Lower leg skin (tissue), 4 donors: ENCODE measurements at places on chromosomes 13 and 19. TPM values are rescaled to one million over a fixed set of nuclear protein-coding genes. Genes with fewer than 3 reads are reported as not detected.

DNA sequence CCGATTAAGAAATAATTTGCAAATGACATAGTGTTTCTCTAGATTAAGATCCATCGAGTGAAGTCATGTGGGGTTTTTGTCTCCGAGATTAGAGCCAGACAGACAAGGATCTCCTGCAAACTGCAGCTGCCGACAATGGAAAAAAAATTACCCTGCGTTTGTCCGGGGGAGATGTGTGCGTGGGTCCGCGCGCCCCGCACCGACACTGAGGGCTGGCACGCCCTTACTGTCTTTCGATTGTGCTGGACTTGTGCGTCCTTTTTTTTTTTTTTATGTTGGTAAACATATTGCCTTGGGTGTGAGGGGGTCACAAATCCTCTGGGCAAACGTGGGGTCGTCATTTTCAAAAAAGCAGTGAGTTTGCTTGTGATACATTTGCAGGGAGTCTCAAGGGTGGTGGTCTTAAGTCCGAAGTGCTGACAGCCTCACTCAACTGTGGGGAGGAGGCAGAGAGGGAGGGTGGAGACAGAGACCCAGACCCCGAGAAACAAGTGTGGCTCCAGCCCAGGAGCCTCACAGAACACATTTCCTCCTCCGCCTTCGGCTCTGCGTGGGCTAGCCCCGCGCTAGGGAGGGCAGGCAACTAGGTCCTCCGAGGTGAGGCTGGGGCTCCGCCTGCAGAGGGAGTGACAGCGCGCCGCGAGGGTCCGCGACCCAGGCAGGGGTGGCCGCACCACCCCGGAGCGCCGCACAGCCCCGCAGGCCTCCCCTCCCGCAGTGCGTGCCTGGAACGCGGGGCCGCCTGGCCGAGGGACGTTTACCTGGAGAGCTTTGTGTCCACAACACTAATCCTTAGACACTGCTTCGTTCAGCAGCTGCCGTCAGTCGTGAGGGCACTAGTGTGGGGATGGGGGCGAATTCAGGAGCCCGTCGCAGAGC is 11.7 kb upstream of the SOX1 start:
- peak; percentile 70 for DNase-seq

The SERP2 gene
- not detected for total RNA-seq

The CYP4F8 gene
- 7.9 TPM for total RNA-seq

The GJA3 gene
- total RNA-seq: 0.04 TPM

GRCh38 chr19:42172261-42172660 is 40.0 kb upstream of the POU2F2 start:
- DNase-seq: no peak

The ZNF615 gene
- total RNA-seq: 10.6 TPM

DNA sequence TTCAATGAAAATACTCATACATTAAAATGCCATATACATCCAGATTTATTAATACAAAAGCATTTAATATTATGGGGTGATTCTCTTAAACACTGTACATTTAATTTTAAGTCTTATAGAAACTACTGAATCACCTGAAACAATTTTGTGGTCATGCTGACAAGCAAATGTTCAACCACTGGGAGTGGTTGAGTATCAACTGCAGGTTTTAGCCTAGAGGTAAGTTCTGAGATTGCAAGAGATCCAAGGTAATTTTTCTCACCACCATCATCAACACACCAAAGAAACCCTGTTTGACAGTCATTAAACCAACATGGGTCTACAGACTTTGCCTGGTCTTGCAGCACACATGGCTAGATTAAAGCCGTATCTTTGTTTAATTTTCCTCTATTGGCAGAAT is 196.3 kb downstream of the LHFPL6 start:
- no peak for DNase-seq

The GGN gene
- 1.9 TPM for total RNA-seq

DNA sequence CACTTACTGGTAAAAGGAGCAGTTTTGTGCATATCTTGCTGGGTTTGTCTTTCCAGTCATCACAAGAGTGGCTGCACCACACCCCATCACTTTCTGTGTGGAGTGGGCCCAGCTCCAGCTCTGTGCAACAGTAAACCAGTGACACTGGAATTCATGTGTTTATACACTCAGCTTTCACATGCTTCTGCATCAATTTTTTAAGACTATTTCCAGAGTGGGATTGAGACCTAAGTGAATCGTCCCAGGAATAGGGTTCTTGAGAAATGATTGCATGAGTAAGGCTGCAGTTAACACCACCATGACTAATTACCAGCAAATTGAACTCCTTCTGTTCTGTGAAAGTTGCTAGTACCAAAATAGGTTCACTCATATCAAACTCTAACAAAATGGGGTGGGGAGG is 5.3 kb upstream of the CFAP97D2 start:
- DNase-seq: no peak

The COL5A3 gene
- total RNA-seq: 31.9 TPM

The COX7A1 gene
- 6.5 TPM for total RNA-seq

- no peak for DNase-seq
These were observed 2.1 kb downstream of the FGF9 start for GRCh38 chr13:21672796-21673538.

GRCh38 chr13:63005625-63006024 is 1590.0 kb upstream of the PCDH20 start:
- DNase-seq: no peak

The ZNF66 gene
- 0.76 TPM for total RNA-seq

GRCh38 chr13:42367831-42368230 is 95.9 kb downstream of the AKAP11 start:
- DNase-seq: no peak

DNA sequence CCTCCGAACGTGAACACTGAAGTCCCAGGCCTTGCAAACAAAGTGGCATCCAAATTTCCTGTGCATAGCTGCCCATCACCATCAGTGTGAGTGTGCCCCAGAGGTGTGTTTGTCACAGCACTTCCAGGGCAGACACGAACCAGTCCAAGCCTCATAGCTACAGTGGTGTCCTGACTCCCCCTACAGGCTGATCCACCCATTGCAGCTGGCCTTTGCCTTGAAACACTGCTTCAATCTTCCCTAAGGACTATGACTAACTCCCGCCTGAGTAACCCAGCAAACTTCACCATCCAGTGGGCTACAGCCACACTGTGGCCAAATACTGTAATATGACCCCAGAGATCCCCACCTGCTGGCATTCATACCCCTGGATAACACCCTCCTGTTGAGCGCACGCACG is 3.9 kb downstream of the ZNF266 start:
- DNase-seq: no peak

- DNase-seq: peak; percentile 76
These were observed 117.2 kb downstream of the ATP11A start for GRCh38 chr13:112806739-112807652.

GRCh38 chr19:2808129-2808941 is 11.3 kb upstream of the ZNF554 start:
- DNase-seq: no peak

- no peak for DNase-seq
These were observed 14.6 kb downstream of the PROSER1 start for GRCh38 chr13:39023316-39023715.

GRCh38 chr13:20401531-20401930 is 124.1 kb downstream of the CRYL1 start:
- no peak for DNase-seq

GRCh38 chr13:41224113-41225110 is 30.0 kb upstream of the KBTBD7 start:
- DNase-seq: no peak

The ZFR2 gene
- not detected for total RNA-seq

DNA sequence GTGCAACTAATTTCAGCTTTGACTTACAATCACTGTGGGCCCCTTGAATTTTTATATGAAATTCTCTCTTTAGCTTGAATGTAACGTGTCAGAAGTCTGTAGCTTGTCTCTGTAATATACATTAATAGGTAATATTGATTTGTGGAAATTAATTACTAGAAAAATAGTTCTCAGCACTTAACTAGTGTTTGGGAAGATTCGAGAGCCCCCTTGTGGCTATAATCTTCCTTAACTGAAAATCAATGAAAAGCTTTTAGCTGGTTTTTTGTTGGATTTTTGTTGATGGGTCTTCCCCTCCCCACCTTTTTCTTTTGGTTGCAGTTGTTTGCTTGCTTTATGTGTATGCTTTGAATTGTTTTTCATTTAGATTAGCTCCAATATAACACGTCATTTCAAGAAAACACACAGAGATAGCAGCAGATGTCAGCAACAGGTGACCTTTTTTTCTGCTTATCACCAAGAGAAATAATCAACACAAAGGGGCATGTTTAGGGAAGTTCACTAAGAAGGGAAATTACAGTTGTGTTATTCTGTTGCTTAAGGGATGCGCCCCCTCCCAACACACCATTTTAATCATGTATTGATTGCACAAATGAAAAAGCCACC is 176.8 kb downstream of the OXGR1 start:
- no peak for DNase-seq

DNA sequence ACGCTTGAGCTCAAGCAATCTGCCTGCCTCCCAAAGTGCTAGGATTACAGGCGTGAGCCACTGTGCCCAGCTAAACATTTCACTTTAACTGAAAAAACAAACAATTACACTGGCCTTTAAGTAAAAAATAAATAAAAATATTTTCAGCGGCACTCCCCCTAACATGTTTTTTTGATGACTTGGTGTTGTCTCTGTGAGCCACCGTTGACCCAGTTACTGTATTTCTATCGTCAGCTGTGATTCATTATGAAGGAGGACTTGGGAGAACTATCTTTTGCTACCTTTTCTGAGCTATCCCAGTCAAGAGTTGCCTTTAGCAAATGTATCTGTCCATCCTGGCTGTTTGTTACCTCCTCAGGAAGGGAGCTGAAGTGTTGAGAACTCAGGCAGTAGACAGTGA is 18.5 kb upstream of the C19orf33 start:
- no peak for DNase-seq

The CD33 gene
- total RNA-seq: 2.5 TPM

DNA sequence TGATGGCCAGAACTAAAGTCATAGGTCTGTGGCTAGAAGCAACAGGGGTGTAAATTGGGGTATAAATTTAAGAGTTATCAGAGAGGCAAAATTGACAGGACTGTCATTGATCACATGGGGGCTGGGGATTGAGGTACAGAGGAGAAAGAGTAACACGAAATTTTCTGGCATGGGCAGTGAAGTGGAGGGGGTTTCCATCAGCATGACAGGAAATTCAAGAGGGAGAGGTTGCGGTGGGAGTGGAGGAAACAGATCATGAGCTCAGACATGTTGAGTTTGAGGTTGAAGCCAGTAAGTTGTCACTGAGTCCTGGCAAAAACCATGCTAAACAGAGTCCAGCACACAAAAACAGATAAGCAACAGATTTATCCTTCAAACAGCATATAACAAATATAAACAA is 192.1 kb upstream of the TSC22D1 start:
- peak; percentile 32 for DNase-seq

DNA sequence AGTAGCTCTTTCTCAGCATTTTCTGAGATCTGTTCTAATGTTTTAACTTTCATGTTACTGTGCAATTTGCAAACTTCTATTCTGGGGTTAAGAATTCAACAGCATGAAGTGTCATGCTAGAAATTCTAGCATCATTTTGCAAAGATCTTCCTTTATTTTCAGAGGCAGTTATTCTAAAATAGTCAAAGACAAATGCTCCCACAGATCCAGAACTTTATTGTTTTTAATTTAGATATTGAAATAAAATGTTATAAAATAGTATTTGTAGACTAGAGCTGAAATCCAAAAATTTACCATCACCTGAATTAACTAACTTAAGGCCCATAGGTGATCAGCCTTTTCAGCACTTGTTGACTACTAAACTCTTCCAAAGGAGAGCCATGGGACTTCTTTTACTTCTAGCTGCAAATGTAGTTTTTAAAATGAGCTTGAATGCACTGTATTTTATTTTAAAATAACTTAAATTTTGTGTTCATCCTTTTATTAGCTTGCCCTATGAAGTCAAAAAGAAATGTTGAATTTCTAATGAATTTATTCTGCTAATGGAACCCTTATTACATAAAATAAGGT is 3.2 kb downstream of the MAB21L1 start:
- DNase-seq: no peak

DNA sequence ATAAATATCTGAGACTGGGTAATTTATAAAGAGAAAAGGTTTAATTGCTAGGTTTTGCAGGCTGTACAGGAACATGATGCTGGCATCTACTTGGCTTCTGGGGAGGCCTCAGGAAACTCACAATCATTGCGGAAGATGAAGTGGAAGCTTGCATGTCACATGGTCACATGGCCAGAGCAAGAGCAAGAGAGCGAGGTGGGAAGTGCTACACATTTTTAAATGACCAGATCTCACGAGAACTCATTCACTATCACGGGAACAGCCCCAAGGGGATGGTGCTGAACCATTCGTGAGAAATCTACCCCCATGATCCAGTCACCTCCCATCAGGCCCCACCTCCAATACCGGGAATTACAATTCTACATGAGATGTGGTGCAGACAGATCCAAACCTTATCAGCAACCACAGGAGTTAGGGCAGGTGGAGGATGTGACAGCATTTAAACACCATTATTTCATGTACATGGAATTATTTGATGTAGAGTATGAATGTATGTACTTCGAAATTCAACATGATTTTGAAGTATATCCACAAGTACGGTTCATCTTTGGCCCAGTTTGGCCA is 10.5 kb upstream of the CLDN10 start:
- DNase-seq: no peak

DNA sequence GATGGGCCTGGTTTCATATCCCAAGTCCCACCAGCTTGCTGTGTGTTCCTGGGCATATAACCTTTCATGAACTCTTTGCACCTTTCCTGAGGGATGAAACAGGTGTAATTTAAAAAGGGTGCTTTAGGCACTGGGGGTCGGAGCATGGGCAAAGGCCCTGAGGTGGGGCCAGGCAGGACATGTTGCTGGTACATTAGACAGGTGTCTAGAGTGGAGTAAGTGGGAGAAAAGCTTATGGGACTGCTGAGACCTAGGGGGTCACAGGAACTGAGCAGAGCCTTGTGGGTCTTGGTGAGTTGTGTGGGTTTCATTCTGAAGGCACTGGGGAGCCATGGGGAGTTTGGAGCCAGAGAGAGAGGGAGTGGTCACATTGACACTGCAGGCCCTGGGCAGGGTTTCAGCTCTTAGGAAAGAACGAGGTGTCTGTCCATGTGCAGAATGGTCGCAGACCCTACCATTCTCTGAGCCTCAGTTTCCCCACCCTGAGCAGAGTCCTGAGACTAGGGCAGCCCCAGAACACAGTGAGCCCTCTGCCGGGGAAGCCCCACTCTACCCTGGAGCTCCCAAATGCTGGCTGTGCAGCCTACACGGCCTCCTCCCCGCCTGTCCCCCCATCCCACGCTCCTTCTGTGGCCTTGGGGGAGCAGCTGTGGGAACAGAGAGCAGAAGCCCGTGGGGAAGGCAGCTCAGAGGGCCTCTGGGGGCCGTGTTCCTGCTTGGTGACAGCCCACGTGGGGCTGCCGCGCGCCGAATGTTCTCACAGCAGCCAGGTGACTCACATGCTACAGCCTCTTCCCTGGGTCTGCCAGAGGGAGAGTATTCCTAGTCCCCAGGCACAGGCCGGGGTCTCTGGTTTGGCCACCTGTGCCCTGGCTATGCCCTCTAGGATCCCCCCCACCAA is 7.3 kb upstream of the HOMER3 start:
- DNase-seq: no peak

The CDX2 gene
- not detected for total RNA-seq
